ENCODE measurements at places on chromosomes 4 and X.

- no peak for DNase-seq
Measured at GRCh38 chr4:126409746-126410145, 1095.0 kb downstream of the FAT4 start.

DNA sequence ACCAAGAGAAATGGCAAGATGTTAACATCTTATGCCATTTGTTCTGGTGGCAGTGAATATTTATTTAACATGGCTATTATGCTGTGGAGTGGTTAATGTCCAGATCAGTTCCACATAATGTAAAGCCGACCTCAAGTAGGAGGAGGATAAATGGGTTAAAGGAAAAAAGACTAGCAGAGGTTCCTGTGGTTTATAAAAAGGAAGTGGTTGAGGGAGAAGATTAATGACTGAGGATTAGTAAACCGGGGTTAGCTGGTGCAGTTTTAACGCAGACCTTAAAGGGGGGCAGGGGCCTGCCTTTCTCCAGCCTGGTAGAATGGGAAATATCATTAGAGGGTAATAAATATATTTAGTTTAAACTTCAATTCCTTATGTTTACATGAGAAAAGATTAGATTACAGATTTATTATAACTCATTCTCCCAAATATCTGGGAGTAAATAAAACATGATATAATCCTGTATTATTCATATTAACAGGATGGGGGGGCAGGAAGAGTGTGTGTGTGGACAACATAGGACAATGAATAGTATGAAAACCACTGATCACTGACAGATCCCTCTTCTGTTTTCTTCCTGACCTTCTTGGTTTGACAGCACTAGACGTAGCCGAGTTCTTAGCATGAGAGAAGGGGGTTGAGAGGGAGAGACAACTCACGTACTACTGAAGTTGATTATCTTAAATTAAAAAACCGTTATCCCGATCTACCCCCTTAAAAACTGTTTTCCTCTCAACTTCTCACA lies 124.1 kb upstream of the LIMCH1 start:
- no peak for DNase-seq

- DNase-seq: no peak
Measured at GRCh38 chr4:105361053-105361452, 112.8 kb downstream of the PPA2 start.

- DNase-seq: no peak
Measured at GRCh38 chrX:55161581-55161980, 58.6 kb upstream of the PAGE5 start.

GRCh38 chr4:1979477-1980196 lies 29.1 kb downstream of the NELFA start:
- no peak for DNase-seq

DNA sequence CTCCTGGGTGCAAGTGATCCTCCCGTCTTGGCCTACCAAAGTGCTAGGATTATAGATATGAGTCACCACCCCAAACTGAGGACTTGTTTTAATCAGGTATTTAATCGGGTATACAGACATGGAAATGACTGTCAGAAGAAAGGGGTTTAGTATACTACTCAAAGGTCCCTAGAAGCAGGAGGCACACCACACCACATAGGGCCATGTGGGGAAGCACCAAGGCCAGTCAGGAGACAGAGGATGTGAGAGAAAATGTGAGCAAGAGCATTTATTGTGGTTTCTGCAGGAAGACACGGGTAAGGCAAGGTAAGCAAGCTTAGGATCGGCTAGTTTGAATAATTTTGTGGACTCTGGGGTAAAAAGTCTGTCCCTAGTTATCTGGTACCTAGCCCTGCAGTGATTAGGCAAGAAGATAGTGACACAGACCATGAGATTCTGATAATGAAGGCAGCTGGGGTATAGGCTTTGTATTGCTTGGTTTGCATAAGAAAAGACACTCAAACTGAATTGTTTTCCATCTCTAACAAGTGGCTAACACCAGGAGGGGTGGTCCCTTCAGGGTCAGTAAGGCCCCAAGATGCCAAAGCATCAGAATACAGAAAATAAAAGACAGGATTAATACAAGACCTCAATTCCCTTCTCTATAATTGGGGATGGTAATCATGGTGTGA lies 408.8 kb upstream of the F9 start:
- DNase-seq: no peak

GRCh38 chrX:39309018-39309635 lies 507.9 kb downstream of the MID1IP1 start:
- DNase-seq: no peak

DNA sequence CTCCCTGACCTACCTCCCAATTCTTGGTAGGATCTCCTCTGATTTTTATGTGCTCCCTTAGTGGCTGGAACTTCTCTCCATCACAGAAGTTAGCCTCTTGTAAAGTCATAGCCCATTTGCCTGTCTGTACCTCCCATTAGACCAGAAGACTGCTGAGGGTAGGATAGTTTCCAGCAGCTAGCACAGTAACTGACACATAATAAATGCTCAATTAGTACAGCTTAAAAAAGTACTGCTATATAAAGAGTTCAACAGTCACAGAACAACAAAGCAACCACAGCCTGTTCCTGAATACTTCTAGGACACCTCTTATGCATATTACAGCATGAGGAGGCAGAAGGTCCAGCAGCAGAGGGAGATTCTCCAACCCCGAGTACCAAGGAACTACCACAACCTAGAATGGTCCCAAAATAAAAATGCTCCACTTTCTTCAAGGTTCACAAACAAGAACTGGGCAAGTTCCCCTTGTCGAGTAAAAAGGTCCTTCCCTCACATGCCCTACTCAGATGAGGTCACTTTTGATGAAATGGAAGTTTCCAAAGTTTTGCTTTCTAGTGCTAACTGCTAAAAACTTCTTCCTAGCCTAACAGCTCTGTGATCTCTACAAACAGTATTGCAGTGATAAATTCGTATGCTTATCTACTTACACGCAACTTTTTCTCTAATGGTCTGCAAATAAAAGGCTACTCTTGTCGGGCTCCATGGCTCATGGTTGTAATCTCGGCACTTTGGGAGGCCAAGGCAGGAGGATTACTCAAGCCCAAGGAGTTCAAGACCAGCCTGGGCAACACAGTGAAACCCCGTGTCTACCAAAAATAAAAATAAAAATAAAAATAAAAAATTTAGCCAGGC lies 12.8 kb downstream of the MECP2 start:
- no peak for DNase-seq

GRCh38 chr4:174241162-174241561 lies 42.3 kb downstream of the FBXO8 start:
- no peak for DNase-seq

DNA sequence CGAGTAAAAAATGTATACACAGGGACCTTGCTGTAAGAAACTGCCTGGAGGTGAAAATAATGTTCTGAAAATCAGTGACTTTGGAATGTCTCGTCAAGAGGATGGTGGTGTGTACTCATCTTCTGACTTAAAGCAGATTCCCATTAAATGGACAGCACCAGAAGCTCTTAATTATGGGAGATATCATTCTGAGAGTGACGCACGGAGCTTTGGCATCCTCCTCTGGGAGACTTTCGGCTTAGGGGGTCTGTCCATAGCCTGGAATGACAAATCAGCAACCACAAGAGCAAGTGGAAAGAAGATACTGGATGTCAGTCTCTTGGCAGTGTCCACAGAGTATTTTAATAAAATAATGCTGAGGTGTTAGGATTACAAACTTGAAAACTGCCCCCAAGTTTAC lies 129.4 kb downstream of the THOC2 start:
- no peak for DNase-seq

GRCh38 chrX:140447150-140447549 lies 57.7 kb downstream of the SOX3 start:
- DNase-seq: no peak

DNA sequence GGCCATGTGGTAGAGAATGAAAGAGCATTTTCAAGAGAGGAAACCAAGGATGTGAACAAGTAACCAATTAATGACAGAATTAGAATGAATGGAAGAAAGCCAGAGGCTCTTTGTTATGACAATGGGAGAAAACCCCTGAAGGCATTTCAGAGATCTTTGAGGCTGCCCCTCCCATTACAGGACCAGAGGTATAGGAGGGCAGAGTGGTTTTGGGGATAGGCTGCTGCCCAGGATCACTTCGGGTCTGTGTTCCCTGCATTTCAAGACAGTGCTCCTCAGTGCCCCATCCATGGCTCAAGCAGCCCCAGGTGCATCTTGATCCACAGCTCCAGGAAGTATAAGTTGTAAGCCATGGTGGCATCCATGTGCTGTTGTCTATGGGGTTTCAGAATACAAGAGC lies 124.0 kb upstream of the HPF1 start:
- no peak for DNase-seq

- DNase-seq: no peak
Measured at GRCh38 chr4:26150948-26151347, 169.9 kb upstream of the RBPJ start.

DNA sequence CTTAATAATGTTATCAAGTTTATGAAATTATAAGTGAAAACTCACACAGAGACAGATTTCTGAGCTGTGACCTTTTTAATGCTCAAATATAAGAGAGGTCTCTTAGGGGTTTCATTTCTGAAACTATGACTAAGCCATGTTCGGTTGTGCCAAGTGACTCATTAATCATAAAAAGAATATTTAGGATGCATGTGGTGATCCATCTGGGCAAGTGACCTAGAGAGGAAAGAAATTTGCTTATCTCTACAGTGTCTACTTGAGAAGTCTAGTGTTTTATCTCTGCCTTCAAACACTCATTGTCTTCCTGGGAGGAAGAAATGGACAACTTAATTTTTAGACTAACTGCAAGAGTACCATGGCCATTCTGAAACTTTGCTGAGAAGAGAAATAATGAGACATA lies 545.3 kb upstream of the GRID2 start:
- no peak for DNase-seq

DNA sequence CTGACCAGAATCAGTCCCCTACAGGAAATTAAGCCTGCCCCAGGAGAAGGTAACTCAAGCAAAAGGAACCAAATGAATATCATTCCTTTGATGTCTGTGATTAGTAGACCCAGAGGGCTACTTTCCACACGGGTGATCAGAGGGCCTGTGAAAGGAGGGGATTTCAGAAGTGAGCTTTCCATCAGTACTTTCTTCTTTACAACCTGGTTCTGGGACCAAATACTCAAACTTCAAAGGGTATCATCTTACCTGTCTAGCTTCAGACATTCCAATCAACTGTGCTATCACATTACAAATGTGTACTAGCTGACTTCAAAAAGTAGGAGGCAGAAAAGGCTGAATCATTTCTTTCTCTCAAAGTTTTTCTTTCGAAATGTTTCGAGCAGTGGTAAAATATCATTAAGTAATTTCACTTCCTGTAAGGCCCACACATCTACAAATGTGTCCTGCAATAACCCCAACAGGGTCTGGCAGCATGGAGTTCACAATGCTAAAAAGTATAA lies 23.9 kb downstream of the ACSL4 start:
- DNase-seq: no peak

GRCh38 chr4:98566361-98567008 lies 91.9 kb downstream of the TSPAN5 start:
- DNase-seq: no peak

- DNase-seq: no peak
Measured at GRCh38 chrX:20418379-20419150, 151.9 kb upstream of the RPS6KA3 start.

DNA sequence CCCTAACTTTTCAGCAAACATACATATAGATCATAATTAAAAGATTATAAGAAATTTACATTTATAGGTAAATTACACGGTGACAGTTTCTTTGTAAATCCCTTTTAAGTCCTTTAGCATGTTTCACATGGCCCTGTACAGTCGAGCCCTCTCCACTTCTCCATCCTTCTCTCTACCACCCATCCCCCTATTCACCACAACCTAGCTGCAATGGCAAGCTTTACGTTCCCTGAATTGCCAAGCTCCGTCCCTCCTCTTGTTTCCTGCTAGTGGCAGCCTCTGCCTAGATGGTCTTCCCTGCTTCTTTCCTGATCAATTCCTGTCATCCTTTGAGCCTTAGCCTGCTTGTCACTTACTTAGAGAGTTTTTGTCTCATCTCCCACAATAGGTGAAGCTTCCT lies 116.2 kb downstream of the TMA16 start:
- no peak for DNase-seq

- no peak for DNase-seq
Measured at GRCh38 chr4:41656106-41656505, 92.4 kb downstream of the PHOX2B start.

- DNase-seq: no peak
Measured at GRCh38 chr4:159173886-159174285, 71.0 kb downstream of the RAPGEF2 start.

- no peak for DNase-seq
Measured at GRCh38 chr4:163404580-163404979, 60.9 kb downstream of the NPY5R start.

- DNase-seq: no peak
Measured at GRCh38 chr4:154984616-154985015, 203.5 kb downstream of the RBM46 start.

DNA sequence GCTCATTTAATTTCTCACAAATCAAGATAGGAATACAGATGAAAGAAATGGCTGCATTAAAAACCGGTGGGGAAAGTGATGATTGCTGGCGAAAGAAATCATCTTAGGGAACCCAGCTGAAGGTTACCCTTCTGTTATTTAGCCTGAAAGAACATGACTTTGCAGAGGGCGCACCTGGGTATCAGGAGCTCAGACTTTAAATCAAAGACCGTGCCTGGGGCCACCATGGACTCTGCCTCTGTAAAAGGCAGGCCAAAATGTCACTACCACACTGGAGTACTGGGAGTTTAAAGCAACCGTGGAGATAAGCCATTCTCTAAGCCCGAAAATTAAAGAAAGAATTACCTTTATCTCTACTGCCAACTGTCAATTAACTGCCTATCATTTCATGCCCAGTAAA lies 24.3 kb downstream of the GPC3 start:
- no peak for DNase-seq

- DNase-seq: no peak
Measured at GRCh38 chr4:184331268-184331995, 113.8 kb upstream of the ENPP6 start.

DNA sequence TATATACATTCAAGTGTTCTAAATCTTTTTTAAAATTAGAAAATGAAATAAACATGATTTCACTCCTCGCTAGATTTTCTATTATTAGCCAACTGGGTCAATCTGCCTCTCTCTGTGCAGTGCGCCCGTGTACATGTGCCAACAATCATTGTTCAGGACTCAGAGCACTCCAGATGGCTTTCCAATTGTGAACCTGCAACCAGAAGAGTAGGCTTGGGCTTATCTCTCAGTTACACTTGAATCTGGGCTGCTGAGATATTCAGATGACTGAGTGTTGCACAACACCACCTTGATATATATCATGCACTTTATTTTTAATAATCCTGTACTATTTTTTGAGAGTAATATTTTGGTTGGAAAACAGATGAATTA lies 184.0 kb upstream of the FSTL5 start:
- DNase-seq: no peak

GRCh38 chrX:18992829-18993228 lies 8.9 kb upstream of the PHKA2 start:
- no peak for DNase-seq

- no peak for DNase-seq
Measured at GRCh38 chrX:109855501-109855900, 122.4 kb upstream of the ACSL4 start.

GRCh38 chr4:101172369-101172768 lies 175.0 kb downstream of the PPP3CA start:
- no peak for DNase-seq

- no peak for DNase-seq
Measured at GRCh38 chrX:44906041-44906440, 33.1 kb downstream of the KDM6A start.

- DNase-seq: no peak
Measured at GRCh38 chr4:25308306-25308705, 4.3 kb upstream of the ZCCHC4 start.

- DNase-seq: no peak
Measured at GRCh38 chrX:135536877-135537276, 16.4 kb downstream of the INTS6L start.

- no peak for DNase-seq
Measured at GRCh38 chr4:40763228-40763716, 13.5 kb downstream of the NSUN7 start.

GRCh38 chrX:105876658-105877057 lies 54.3 kb downstream of the NRK start:
- DNase-seq: no peak

All from activated gamma-delta T cell treated with Interleukin-2 at 50 U/mL for 16 hours (primary cell).